Left ventricle myocardium inferior (tissue), 1 donor: ENCODE measurements at places on chromosomes 3 and 15.
A peak's percentile ranks its signal among the peaks of the same experiment; 100 is the strongest.

DNA sequence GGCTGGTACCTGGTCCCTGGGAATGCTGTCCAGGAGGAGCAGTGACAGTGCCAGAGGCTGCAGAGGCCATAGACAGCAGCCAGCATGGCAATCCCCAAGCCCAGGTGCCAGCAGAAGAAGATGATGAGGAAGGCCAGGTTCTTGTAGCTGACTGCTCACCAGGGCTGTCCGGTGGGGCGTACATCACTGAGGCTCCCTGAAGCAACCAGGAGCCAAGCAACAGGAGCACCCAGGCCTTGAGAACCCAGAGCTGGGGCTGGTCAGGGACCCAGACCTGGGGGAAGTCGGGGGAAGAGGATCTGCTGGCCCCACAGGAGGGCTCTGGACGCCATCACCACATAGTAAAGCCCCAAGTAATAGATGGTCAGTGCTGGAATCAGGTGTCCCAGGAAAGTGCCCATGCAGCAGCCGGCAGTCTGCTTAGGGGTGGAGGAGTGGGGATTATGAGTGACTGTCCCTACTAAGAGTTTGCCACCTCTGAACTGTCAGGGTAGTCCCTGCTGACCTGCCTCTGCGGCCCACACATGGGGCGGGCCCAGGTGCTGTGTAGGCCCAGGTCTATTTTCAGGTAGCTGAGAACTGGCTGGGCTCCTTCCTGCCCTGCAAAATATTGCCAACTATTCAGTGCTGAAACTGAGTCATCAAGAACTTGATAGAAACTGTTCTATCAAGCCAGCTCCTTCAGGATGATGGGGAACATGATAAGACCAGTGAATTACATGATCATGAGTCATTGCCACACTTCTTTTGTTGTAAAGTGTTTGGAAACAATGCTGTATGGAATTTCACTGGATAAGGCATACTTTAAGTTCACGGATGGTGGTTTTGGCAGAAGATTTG lies 68.7 kb downstream of the CHRD start:
- no peaks in the 10 kb centered on the region for H3K36me3 ChIP-seq
- H3K4me1 ChIP-seq: no peaks in the 10 kb centered on the region
- H3K27ac ChIP-seq: no peak overlapping the region
- peaks cover 12% of the 10 kb centered on the region for H3K27me3 ChIP-seq

GRCh38 chr3:126300001-126300760 lies 57.0 kb downstream of the KLF15 start:
- no peak overlapping the region for H3K4me3 ChIP-seq
- H3K27me3 ChIP-seq: no peaks in the 10 kb centered on the region
- H3K4me1 ChIP-seq: peaks cover 10% of the 10 kb centered on the region
- H3K27ac ChIP-seq: peak overlapping the region; percentile 86
- H3K36me3 ChIP-seq: no peaks in the 10 kb centered on the region
- DNase-seq: no peak

GRCh38 chr15:71228403-71228802 lies 113.1 kb downstream of the THSD4 start:
- H3K27me3 ChIP-seq: no peaks in the 10 kb centered on the region
- H3K4me1 ChIP-seq: peaks cover 45% of the 10 kb centered on the region
- peak overlapping the region; percentile 16 for H3K27ac ChIP-seq
- H3K4me3 ChIP-seq: no peak overlapping the region

DNA sequence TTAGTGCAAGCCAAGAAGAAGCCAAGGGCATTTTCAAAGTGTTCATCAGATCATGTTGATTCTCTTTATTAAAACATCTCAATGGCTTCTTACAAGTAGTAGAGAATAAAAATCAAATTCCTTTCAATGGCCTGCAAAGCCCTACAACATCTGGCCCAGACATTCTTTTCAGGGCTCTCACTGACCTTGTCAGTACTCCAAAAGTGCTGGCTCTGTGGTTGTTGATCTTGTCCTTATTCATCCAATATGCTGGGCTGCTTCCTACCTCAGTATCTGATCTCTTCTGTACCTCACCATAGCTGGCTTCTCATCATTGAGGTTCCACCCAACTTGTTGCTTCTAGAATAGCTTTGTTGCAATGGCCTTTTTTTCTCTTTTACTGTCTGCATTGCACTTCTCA lies 74.0 kb upstream of the SAMMSON start:
- H3K27ac ChIP-seq: no peak overlapping the region
- no peaks in the 10 kb centered on the region for H3K27me3 ChIP-seq
- no peak for DNase-seq
- H3K4me1 ChIP-seq: peaks cover 58% of the 10 kb centered on the region
- no peak overlapping the region for H3K4me3 ChIP-seq

- DNase-seq: no peak
- H3K4me1 ChIP-seq: peaks cover 47% of the 10 kb centered on the region
- H3K36me3 ChIP-seq: no peaks in the 10 kb centered on the region
- H3K27me3 ChIP-seq: no peaks in the 10 kb centered on the region
Observed at GRCh38 chr3:69370901-69371301, 15.0 kb downstream of the FRMD4B start.

DNA sequence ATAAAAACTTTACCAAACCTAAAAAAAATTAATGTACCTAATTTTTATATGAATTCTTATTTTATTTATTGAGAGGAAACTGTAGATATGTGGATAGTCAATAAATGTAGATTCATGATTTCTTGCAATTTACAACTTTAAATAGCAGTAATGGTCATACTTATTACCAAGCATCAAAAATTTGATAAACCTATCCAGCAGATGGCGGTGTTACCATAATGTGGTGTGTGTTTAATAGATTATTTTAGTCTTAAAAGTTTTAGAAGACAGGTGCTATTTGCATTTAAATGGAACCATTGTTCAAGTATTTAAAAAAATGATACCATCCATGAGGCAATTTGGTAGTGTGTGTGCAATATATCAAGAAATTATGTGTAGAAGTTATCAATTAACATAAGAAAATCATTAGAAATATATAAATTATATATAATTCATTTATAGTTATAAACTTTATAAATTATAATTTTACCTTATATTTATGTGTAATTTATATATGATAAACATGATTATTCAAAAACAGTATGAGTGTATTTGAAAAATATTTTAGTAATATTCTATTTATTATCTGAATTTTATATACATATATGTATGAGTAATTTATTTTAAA lies 176.0 kb upstream of the BCHE start:
- H3K36me3 ChIP-seq: no peaks in the 10 kb centered on the region
- no peaks in the 10 kb centered on the region for H3K27me3 ChIP-seq
- no peak overlapping the region for H3K4me3 ChIP-seq
- no peaks in the 10 kb centered on the region for H3K4me1 ChIP-seq

- no peak for DNase-seq
- H3K36me3 ChIP-seq: no peaks in the 10 kb centered on the region
- no peak overlapping the region for H3K27ac ChIP-seq
Observed at GRCh38 chr3:48226939-48227338, 3.6 kb downstream of the CAMP start.

DNA sequence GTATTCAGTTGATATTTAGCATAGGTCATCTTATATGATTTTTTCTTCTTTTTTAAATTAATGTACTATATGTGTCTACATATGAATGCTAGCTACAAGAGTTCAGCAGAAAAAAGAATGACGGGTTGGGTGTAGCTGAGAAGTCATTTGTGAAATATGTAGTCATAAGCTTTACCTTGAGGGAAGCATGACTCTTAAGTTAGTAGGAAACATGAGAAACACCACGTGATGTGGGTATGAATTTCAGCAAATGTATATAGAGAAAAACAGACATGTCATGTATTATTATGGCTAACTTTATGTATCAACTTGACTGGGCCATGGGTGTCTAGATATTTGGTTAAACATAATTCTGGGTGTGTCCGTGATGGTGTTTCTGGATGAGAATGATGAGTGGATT lies 125.0 kb downstream of the RAP2B start:
- DNase-seq: no peak
- H3K4me1 ChIP-seq: peaks cover 38% of the 10 kb centered on the region
- H3K36me3 ChIP-seq: no peaks in the 10 kb centered on the region
- no peak overlapping the region for H3K27ac ChIP-seq
- H3K27me3 ChIP-seq: no peaks in the 10 kb centered on the region

- H3K36me3 ChIP-seq: no peaks in the 10 kb centered on the region
- H3K4me3 ChIP-seq: no peak overlapping the region
- H3K4me1 ChIP-seq: no peaks in the 10 kb centered on the region
- H3K27me3 ChIP-seq: no peaks in the 10 kb centered on the region
- DNase-seq: no peak
Observed at GRCh38 chr3:117786349-117786748, 1076.8 kb downstream of the TUSC7 start.

GRCh38 chr3:124269619-124270018 lies 277.7 kb upstream of the ROPN1 start:
- peaks cover 72% of the 10 kb centered on the region for H3K4me1 ChIP-seq
- H3K27me3 ChIP-seq: no peaks in the 10 kb centered on the region
- H3K4me3 ChIP-seq: no peak overlapping the region
- H3K27ac ChIP-seq: no peak overlapping the region

GRCh38 chr3:129421988-129422745 lies 6.3 kb downstream of the EFCAB12 start:
- H3K36me3 ChIP-seq: no peaks in the 10 kb centered on the region
- no peak overlapping the region for H3K4me3 ChIP-seq
- H3K27ac ChIP-seq: no peak overlapping the region
- peaks cover 12% of the 10 kb centered on the region for H3K4me1 ChIP-seq
- no peak for DNase-seq
- H3K27me3 ChIP-seq: no peaks in the 10 kb centered on the region

DNA sequence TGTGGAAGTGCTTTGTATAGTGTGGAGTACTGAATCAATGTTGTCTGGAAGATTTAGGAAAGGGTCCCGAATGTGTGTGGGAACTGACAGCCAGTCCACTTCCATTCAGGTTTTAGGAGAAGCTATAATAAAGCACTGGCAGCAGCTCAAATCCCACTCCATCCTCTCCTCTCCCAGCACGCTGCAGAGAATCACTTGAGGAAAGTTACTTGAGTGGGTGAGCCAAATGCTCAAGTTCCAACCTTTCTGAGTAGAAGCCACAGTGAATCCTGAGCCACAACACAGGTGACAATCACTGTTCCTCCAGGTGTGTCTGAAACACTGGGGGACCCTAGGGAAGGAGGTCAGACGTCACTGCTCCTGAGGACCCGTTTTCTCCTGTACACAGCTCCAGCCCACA lies 106.5 kb downstream of the TIGIT start:
- no peaks in the 10 kb centered on the region for H3K36me3 ChIP-seq
- peaks cover 57% of the 10 kb centered on the region for H3K4me1 ChIP-seq
- H3K4me3 ChIP-seq: no peak overlapping the region
- no peak for DNase-seq
- H3K27ac ChIP-seq: peak overlapping the region; percentile 62

- no peaks in the 10 kb centered on the region for H3K27me3 ChIP-seq
- no peak for DNase-seq
Observed at GRCh38 chr3:100024520-100025303, 89.6 kb downstream of the FILIP1L start.

DNA sequence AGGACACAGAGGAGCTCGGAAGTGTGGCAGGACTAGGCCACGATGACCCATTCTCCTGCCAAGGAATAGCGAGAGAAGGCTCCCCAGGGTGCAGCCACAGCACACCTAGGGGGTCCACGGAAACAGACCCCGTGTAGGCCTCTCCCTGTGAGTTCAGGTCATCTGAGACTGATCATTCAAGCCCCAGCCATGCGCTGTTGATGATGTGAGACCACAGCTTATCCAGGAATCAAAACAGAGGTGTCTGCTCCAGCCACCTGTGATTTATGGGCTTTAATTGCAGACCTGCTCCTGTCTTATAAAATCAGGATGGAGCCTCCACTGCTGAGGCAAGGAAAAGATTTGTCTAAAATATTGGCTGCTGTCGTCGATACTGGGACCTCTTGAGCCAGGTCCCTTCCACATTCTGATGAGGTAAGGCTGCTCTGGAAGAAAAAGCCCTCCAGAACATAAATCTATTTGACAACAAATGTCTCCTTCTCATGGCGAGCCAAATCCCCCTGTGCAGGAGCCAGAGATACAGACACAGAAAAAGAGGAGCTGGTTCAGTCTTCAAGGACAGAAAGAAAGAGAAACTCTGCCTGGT lies 186.7 kb downstream of the TJP1 start:
- H3K27me3 ChIP-seq: peaks cover 72% of the 10 kb centered on the region
- H3K4me1 ChIP-seq: no peaks in the 10 kb centered on the region
- no peaks in the 10 kb centered on the region for H3K36me3 ChIP-seq
- no peak for DNase-seq

DNA sequence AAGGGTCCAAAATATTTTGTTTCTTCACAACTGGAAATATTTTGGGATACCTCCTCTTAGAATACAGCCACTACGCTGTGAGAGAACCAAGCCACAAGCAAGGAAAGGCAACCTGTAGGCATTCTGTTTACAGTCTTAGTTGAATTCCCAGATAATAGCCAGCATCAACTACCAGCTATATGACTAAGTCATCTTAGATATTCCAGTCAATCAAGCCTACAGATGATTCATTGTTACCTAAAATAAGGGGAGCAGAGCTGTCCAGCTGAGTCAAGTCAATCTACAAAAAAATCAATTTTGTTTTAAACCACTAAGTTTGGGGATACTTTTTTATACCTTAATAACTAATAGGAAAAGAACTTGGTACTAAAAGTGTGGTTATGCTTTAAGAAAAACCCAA lies 526.4 kb upstream of the DPPA4 start:
- no peaks in the 10 kb centered on the region for H3K27me3 ChIP-seq
- no peak overlapping the region for H3K27ac ChIP-seq
- no peak overlapping the region for H3K4me3 ChIP-seq
- no peaks in the 10 kb centered on the region for H3K36me3 ChIP-seq
- DNase-seq: no peak
- no peaks in the 10 kb centered on the region for H3K4me1 ChIP-seq

DNA sequence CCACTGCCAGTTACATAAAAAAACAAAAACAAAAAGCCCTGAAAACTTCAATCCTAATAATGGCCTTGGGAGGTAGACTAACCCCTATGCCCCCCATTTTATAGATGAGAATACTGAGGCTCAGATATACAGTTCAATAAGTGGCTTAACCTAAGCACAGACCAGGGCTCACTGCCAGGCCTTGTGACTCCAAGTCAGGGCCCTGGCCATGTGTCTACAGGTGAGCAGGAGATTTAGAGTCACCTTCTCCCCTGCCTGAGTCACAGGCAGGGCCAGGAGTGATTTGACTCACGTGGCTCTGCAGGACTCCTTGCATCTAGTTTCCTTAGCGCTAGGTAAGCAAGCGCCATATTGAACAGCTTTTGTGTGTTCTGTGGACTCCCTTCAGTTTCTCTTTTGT lies 98.6 kb upstream of the ETV5 start:
- H3K27me3 ChIP-seq: no peaks in the 10 kb centered on the region
- no peak for DNase-seq
- peaks cover 27% of the 10 kb centered on the region for H3K4me1 ChIP-seq
- H3K4me3 ChIP-seq: no peak overlapping the region
- peaks cover 7% of the 10 kb centered on the region for H3K36me3 ChIP-seq

DNA sequence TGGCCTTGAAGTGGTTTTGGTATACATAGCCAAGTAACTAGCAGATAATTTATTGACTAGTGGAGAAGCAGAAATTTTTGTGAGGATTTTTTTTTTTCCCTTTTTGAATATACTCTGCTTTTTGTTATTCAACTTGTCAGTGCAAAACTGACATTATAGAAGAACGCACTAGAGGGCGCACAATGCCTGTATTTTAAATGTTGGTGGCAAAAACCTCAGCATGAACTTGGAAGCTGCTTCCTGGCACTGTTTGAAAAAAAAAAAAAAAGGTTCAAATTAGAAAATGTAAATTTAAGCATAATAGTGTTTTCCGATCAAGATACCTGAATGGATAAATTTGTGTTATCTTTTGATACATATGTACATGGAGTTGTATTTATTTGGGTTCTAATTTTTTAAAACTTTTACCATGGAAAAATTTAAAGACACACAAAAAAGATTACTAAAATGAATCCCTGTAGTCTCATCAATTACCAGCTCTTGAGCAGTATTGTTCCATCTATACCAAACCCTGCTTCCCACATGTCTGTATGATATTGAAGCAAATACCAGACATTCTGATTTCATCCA lies 56.0 kb downstream of the SLC25A26 start:
- no peaks in the 10 kb centered on the region for H3K27me3 ChIP-seq
- H3K36me3 ChIP-seq: no peaks in the 10 kb centered on the region
- no peak overlapping the region for H3K27ac ChIP-seq
- H3K4me1 ChIP-seq: peaks cover 3% of the 10 kb centered on the region
- no peak overlapping the region for H3K4me3 ChIP-seq
